Stimulated activated naive B cell treated with anti-CD40 and anti-IgM and Interleukin-4, amounts not matched to agents 10 μg/mL and 1 μg/mL and 100 μg/mL, for 72 hours (primary cell): ENCODE measurements at places on chromosomes 3 and 15.
A peak's percentile ranks its signal among the peaks of the same experiment; 100 is the strongest.

DNA sequence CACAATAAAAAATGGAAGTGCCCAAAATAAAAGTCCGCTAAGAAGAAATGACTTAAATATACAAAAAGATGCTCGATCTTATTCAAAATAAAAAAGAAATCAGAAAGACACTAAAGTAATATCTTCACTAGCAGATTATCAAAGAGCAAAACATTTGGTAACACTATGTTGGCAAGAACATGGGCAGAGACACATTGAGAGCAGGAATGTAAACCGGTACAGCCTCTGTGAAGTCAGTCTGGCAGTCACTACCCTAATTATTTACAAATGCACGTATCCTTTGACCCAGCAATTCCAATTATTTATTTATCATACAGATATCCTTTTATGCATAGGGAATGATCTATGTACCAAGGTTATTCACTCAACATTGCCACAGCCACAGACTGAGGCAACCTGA lies 34.5 kb downstream of the TBL1XR1 start:
- no peak for DNase-seq

GRCh38 chr3:169022457-169022856 lies 641.1 kb downstream of the MECOM start:
- DNase-seq, result no peak

GRCh38 chr3:115340586-115340985 lies 193.5 kb upstream of the ZBTB20 start:
- no peak for DNase-seq

GRCh38 chr3:15754047-15754446 lies 43.7 kb downstream of the ANKRD28 start:
- no peak for DNase-seq

DNA sequence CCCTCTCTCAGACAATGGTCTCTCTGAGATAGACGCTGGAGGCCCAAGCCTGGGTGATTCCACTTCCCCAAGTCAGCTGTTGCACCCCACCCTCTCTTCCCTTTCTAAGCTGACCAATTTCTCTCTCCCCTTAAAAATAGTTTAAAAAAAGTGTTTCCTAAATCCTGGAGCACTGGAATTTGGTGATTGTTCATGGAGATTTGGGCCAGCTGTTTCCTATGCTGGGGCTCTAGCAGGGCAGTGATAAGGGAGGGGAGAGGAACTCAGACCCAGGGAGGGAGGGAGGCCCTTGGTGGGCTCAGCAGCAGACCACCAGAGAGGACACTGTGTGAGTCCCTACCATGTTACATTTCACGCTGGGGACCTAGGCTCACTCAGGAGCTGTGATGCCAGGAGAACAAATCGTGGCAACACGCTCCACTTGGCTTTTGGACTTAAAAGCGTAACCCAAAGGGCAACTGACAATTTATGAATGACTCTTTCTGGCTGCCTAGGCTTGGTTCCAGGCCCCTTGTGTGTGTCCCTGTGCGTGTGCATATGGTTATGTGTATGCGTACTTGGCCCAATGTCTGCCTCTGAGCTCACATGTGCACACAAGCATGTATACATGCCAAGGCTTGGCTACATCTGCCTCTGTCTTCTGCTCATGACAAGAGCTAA lies 59.8 kb upstream of the INSYN1 start:
- no peak for DNase-seq

DNA sequence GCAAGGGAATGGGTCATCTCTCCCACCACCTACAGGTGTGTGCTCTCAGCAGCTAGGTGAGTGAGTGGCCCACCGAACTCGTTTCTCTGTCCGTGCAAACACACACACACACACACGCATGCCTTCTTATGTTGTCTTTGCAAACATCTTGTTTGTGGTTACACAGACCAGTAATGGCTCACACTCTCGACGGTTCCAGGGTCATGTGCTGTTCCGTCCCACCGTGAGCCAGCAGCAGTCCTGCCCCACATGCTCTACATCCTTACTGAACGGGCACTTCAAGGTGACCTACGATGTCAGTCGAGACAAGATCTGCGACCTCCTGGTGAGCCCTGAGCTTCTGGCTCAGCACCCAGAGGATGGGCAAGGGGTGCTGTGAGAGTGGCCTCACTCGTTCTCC lies 4.3 kb downstream of the ITIH1 start:
- no peak for DNase-seq

GRCh38 chr3:50154840-50155490 lies at the start of gene SEMA3F:
Gene SEMA3F, plus strand, starts transcription at chr3:50155324. Its CDS starts 4,299 bp downstream, at chr3:50159623.
- peak; percentile 45 for DNase-seq

GRCh38 chr15:62899090-62899493 lies 143.5 kb upstream of the TPM1 start:
- no peak for DNase-seq

- DNase-seq, result peak; percentile 27
Observed at GRCh38 chr15:48352474-48353072, 21.3 kb downstream of the DUT start.

- no peak for DNase-seq
Observed at GRCh38 chr3:124885466-124886167, 1.5 kb downstream of the ITGB5 start.

- no peak for DNase-seq
Observed at GRCh38 chr3:182325213-182325950, 467.9 kb upstream of the ATP11B start.

DNA sequence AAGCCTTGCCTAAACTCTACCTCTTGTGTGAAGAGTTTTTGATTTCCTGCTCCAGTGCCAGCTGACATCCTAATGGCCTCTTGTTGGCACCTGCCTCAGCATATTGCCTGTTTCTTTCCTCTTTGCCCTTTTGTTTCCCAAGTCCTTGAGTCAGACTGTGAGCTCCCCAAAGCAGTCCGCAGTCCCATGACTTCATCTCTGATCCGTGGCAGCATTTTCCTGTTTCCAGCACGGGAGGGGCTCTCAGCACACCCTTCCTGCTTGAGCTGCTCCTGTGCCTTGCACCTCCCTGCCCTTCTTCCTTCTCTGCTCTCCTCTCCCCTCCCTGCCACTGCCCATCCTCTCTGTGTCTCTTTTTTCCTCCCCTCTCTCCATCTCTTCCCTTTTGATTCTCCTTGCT lies 179.6 kb downstream of the EPHB1 start:
- DNase-seq, result no peak

GRCh38 chr3:38137615-38138348 lies 679 bp upstream of the MYD88 start:
- DNase-seq, result peak; percentile 37

DNA sequence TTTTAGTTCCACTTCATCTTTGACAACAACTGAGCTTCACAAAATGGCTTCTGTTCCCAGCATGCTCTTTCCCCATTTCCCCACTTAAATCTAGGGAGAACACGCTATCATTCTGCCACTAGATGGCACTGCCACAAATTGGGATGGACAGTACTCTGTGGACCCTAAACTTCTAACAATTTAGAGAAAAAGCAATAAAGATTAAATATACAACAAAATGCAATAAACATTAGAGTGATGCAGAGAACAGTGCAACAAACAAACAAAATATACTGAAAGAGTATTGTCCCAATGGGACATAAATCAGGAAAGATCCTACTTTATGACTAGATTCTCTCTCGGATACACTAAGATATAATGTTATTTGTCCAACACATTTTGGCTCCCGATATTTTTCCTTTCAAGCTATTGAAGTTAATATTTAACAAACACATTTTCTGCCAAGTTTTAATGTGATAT lies 169.7 kb upstream of the TMCO5A start:
- peak; percentile 15 for DNase-seq

GRCh38 chr3:65837604-65838003 lies 201.1 kb downstream of the MAGI1 start:
- DNase-seq, result no peak

GRCh38 chr3:157428853-157429252 lies 7.8 kb upstream of the PTX3 start:
- DNase-seq, result no peak

DNA sequence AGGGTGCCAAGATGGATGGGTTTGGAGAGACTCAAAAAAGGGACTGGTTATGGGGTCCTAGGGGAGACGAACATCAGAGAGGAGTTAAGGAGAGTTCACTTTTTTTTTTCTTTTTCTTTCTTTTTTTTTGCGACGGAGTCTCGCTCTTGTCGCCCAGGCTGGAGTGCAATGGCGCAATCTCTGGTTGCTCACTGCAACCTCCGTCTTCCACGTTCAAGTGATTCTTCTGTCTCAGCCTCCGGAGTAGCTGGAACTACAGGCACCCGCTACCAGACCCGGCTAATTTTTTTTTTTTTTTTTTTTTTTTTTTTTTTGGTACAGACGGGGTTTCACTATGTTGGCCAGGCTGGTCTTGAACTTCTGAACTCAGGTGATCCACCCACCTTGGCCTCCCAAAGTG lies 1.2 kb downstream of the SPINT1 start:
- DNase-seq, result no peak

DNA sequence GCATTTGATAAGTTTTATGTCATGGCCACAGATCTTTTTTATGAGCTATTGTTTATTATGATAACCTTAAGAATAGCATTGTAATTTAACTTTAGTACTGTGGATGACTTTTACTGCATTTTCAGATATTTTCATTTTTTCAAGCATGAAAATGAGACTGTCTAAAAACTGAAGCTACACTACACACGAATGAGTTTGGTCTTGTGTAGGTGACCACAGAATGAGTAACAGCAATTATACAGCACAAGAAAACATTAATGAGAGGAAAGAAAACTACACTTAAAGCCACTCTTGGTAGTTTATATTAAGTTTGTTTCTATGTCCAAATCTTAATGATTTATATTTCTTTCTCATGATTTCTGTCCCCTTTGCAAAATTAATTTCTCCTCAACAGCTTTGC lies 809.2 kb downstream of the NAALADL2 start:
- DNase-seq, result no peak

DNA sequence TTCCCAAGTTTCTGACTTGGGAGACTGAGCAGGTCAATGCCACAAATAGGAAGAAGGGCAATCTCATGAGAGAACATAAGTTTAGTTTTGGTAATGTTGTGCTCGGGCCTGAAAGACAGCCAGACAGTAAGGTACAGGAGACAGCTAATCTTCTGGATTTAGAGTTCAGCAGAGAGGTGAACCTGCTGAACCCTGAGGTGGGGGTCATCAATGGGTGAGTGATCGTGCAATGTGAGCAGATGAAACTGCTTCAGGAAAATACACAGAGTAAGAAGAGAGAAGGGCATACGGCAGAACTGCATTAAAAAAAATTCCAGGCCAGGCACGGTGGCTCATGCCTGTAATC lies 23.3 kb downstream of the RUBCN start:
- no peak for DNase-seq

GRCh38 chr15:70141376-70142071 lies 43.8 kb upstream of the TLE3 start:
- no peak for DNase-seq

GRCh38 chr15:63703641-63704240 lies 106.6 kb downstream of the FBXL22 start:
- DNase-seq, result no peak

DNA sequence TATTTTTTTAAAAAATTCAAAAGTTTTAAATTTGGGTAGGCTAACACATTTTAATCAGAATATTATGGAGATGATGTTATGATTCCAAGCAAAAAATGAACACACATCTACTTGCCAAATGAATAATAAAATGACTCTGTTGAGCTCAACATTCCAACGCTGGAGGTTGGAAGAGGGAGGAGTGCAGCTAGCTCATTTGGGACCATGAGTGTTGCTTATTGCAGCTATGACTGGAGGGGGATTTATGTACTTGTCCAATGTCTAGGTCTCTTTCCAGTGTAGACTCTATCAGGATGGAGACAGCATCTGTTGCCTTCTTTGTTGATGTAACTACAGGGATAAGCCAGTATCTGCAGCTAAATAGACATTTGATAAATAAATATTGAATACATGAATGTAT lies 310.6 kb downstream of the CACNA2D3 start:
- no peak for DNase-seq

DNA sequence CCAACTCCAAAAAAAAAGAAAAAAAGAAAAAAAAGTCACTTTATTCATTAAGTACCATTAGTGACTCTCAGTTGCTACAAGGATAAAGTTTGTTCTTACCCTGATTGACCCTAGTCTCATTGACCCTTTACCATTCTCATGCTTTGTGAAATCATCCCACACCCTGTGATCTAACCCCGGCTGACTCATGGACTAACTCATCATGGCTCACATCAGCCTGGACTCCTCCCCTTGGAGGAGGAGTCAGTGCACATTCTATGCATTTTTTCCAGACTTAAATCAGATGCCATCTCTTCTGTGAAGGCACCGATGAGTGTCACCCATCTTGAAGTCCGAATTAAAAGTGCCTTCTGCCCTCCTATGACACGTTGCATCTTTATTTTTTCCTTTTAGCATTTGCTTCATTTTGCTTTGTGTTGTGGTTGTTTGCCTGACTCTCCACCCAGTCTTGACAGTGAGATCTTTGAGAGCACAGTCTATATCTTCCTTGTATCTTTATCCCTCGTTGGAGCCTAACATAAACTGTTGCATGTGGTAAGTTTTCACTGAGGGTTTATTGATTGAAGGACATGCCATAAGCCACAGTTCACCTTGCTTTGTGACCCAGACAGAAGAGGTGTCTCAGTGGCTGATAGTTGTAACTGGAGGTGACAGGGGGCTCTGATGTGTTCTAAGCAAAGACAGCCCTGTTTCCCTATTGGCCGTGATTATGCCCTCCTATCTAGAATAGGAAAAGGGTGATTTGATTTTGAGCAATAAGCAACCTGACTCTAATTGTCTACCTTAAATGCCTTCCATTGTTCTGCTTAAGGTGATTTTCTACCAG lies 72.1 kb downstream of the IL1RAP start:
- DNase-seq, result no peak

DNA sequence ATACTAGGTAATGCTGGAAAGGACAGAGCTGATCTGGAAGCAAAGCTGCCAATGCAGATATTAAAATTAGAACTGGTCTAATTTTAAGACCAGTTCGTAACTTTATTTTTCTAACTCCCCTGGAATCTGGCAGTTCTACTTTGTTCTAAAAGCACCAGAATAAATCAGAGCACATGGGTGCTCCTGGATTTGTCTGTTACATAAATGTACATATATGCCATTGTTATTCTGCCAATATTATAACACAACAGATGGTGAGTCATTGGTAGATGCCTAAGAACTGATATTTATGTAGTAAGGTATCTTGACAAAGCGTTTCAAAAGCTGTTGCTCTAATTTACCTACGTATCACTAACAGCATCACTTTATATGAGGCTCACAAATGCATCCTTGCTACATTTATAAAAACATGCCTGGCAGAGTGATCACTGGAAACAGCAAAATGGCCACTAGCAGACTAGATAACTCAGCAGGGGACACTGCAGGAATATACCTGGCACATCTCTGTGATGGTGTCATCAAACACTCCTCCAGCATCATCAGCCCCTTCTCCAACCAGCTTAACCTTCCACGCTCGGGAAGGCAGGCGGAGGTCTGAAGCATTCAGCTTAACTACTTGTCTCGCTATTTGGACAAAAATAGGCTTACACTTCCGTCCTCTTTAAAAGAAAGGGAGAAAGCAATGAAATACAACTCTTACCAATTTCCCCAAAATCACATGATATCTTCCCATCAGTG lies 26.2 kb downstream of the FBXL22 start:
- DNase-seq, result no peak
